ENCODE measurements at places on chromosomes 4 and X.
A peak's percentile ranks its signal among the peaks of the same experiment; 100 is the strongest.

DNA sequence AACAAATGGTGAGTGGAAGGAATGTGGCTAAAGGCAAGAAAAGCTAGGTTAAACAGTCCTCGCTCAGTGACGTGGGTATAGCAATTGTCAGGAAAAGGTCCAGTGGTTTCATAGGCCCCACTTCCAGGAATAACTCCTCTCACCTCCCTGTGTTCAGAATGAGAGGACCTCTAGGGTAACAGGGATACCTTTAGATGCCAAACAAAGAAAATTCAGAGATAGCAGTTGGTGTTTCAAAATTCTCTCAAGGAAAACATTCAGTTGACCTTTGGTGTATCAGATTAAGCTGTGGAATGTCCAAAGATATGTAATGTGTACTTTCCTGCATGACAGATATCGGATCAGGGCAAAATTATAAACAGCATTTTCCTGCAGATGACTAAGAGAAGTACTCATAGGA is 155.9 kb downstream of the ARHGAP6 start:
- DNase-seq, result no peak

- DNase-seq, result no peak
Measured at GRCh38 chr4:106607558-106607957, 239.0 kb upstream of the GIMD1 start.

DNA sequence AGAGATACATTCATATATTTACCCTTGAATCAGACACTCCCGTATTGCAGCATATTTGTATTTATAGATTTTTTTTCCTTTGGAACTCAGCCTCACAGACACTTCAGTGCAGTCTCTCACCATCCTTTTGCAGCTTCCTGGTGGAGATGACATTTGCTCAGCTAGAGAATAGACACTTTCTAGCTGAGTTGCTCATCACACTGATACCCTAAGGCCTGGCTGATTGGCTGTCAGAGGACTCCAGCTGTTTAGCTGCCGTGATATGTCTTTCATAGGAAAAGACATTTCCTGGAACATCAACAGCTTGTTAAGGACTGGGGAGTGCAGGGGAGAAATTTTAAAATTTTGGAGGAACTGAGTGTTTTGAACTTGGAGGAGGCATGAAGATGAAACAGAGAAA is 429.6 kb downstream of the SMARCA1 start:
- peak; percentile 26 for DNase-seq

DNA sequence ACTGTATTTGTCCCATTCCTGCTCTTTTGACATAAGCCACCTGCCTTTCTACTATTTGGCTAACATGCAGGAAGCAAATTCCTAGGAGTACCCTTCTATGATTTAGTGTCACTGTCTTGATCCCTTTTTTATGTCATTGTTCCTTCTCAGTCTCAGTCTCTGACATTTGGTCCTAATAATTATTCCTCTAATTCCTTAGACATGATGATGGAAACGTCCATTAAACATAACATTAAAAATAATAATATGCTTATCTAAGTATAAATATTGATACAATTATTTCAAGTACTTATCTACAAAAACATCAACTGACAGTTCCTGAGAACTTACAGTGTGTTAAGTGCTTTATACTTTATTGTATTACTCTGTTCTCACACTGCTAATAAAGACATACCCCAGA is 857.0 kb upstream of the LCORL start:
- no peak for DNase-seq

GRCh38 chrX:134172588-134173259 is 64.3 kb upstream of the CCDC160 start:
- DNase-seq, result no peak

DNA sequence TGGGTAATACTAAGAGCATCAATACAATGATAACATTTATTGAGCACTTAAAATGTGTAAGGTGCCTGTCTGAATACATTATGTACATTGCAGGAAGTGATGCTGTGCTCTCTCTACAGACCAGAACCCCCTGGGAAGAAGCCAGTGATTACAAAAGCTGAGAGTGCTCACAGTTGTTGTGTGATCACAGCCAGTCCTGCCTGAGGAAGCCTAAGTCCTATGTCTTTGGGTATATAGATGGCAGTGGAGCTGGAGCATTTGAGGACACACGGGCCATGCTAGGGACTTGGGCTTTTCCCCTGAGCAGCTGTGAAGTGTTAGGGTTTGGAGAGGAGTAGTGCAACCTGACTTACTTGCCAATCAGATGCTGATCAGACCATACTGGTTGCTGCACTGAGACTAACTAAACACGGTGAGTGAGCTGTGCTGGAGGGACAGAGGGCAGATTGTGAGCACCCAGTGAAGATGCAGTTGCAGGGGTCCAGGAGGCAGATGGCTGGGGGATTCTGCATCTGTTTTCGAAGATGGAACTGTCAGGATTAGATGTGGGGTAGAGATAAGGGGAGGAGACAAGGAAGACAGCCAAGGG is 60.8 kb upstream of the TBC1D14 start:
- DNase-seq, result no peak

DNA sequence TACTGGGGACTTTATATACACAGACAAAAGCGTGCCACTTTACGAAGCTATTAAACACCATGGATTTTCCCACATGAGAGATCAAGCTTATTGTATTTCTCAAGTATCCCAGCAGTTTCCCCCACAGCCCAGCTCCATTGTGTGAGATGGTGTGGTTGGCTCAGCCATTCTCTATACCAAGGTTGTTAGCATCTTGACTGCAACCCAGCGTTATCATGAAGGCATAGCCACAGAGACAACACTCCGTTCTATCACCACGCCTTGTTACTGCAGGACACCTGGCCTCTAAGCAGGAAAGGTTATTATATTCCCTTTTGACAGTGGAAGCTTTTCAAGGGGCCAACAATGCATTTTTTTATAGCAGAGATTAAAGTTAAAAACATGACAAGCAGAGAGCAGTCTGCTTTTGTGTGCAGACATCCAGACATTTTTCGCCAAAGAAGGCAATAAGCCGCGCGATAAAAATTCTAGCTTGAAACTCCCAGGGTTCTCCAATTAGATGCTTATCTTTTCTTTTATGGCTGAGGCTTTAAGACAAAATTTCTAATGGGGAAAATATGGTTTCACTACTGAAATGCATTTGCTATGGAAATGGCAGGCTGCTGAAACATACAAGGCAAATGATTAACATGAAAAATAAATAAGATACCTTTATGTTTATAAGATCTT is 206.1 kb downstream of the MID1 start:
- DNase-seq, result no peak

- peak; percentile 69 for DNase-seq
Measured at GRCh38 chrX:103356130-103356798, at the start of gene TCEAL9. Gene TCEAL9 (plus strand): TSS chrX:103356506. CDS start chrX:103357685, 1,179 bp downstream.

- DNase-seq, result no peak
Measured at GRCh38 chr4:16926214-16926613, 27.8 kb upstream of the LDB2 start.

GRCh38 chr4:100118181-100118580 is 72.1 kb downstream of the DDIT4L start:
- no peak for DNase-seq

- DNase-seq, result no peak
Measured at GRCh38 chrX:43849173-43849572, 33.1 kb downstream of the MAOB start.

DNA sequence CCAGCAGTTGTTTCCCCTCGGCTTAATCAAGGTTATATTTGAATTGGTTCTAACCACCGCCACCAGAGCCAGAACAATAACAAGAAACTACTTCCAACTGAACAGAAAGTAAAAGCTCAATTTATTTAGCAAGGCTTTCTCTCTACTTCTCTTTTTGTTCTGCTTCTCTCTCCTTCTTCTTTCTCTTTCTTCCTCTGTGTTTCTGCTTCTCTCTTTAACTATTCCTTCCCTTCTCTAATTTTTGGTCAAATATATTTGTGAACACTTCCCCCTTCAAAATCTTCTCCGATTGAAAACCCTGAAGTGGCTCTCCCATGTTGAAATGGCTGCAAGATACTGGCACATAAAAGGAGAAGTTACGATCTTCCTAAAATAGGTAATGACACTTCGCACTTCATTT is 1195.9 kb upstream of the PRKX start:
- no peak for DNase-seq

- no peak for DNase-seq
Measured at GRCh38 chr4:151991001-151991883, 230.4 kb upstream of the GATB start.

GRCh38 chr4:151231915-151232595 is 44.9 kb upstream of the PRSS48 start:
- no peak for DNase-seq

GRCh38 chr4:121397941-121398601 is 17.3 kb upstream of the QRFPR start:
- DNase-seq, result no peak

GRCh38 chrX:153634832-153635231 is 12.2 kb upstream of the DUSP9 start:
- DNase-seq, result no peak

DNA sequence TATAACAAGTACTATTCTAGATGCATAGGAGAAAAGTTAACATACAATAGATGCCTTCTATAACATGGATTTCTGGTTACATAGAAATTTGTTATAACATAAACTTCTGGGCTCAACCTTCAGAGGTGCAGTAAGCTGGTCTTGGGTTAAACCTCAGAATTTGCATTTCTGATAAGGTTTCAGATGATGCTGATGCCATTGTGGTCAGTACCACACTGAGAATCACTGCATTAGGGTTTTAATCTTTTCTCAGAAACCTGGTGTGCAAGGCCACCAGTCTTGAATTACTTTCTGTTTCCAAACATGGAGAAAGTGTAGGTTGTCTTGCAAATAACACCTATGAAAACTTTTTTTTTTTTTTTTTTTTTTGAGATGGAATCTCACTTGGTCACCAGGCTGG is 146.2 kb downstream of the SPOCK3 start:
- DNase-seq, result no peak

DNA sequence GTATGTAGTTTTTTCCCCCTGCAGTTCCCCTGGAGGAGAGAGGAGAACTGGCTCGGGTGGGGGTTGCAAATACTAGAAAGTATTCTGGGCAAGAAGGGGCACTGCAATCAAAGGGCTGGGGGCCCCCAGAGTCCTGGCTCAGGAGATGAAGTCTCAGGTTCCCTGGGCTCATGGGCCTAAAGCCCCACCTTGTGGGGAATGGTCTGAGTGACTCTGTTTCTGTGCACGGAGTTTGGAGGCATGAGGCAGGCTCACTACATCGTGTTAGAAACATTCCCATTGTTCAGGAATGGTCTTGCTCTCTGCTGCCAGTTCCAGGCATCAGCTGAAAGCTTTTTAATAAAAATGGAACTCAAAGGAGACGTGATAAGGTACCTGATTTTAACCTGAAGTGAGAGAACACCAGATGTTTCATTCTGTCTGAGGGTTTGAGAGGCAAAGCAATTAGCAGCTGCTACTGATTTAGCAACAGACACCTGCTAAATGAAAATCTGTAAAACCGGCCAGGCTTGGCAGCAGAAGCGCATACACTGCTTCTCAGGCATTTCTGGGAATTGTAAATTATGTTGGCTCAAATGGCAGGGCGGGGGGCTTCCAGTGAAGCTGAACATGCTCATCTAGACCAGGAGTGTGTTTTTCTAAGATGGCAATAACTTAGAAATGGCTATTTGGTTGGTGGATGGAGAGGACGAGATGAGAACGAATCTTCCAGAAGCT is 122.7 kb downstream of the TMEM164 start:
- no peak for DNase-seq

DNA sequence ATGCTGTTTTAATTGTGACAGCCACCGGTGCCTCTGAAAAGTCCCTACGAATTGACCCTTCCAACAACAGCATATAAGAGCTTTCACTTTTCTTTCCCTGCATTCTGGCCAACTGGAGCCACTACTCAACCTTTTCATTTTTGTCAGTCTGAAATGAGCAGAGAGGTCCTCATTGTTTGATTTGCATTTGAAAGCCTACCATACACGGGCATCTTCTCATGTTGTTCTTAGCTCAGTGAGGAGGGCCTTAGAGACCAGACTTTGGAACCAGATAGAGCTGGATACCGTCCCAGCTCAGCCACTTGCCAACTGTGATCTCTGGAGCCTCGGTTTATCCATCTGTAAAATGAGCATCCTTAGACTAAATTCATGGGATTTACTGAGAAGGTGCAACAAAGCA is 16.9 kb upstream of the TMSB4X start:
- no peak for DNase-seq

DNA sequence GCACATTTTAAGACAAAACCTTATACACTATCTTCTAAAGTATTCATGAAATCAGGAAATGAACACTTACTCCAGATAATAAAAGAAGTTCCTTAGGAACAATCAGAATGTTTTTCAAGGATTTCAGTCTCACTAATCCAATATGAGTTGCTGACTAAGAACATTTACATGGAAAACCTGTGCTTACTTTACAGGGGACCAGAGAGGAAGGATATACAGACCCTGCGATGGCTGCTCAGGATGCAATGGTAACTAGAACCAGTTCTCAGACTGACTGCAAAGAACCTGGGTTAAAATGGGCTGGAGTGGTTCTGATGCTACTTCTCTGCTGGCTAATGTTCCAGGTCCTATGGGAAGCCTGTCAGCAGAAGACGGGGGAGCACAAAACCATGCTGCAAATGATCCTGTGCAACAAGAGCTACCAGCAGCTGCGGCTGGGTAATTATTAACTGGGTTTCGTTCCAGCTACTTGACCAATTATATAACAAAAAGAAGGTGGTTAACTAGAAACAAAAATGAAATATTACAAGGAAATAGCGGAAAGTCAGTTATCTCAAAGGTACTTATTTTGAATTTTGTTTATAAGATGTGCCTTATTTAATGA is 85.3 kb downstream of the ANXA10 start:
- DNase-seq, result no peak

- no peak for DNase-seq
Measured at GRCh38 chr4:119794113-119794512, 165.5 kb upstream of the PDE5A start.

- DNase-seq, result no peak
Measured at GRCh38 chr4:57124145-57124544, 14.0 kb upstream of the IGFBP7 start.

DNA sequence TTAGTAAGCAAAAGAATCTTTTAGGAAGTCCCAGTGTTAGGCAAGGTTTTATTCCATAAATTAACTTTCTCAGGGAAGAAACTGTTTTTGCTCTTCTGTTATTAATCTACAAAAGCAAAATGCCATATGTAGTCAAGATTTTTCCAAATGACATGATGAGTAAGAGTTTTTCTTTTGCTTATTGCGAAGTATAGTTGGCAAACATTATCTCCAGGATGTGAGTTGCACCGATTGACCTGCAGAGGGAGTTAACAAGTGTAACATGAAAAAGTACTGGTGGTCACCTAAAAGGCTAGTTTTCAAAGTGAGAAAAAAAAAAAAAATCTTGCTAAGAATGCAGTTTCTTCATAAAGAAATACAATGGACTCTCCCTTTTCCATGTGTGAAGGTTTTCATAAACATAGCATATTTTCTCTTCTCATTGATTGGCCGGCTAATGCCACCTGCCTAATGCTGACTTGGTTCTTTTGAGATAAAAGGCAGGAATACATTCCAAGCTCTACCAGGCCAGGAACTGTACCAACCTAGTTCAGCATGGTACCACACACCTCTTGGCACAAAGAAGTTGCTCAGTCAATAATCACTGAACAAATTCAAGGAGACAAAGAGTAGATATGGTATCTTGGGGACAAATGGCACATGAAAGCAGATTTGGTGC is 100.2 kb downstream of the LNX1 start:
- peak; percentile 49 for DNase-seq

- no peak for DNase-seq
Measured at GRCh38 chrX:131951166-131951565, 71.9 kb upstream of the STK26 start.

- DNase-seq, result no peak
Measured at GRCh38 chr4:184645904-184646610, 3.2 kb downstream of the CASP3 start.
